Activated CD8-positive, alpha-beta memory T cell treated with anti-CD3 and anti-CD28 coated beads for 4 hours (primary cell): ENCODE measurements at places on chromosomes 4 and X.
A peak's percentile ranks its signal among the peaks of the same experiment; 100 is the strongest.

GRCh38 chrX:39952989-39953388 is 144.8 kb downstream of the BCOR start:
- no peak for DNase-seq

DNA sequence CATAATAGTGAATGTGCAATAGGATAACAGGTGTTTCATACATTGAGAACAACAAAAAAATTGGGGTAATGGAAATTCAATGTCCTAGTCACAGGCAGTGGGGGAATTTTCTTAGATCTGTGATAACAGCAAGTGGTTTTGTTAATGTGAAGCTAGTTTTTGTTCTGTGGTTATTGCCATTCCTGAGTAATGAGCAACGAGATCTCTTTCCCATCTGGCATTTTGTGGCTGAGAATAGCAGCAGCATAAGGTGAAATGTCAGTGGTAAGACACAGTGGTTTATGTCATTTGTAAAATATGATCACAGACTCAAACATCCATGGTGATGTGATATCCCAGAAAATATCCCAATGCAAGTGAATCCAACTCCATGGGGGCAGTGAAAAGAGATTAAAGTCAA is 497.5 kb downstream of the KCNIP4 start:
- no peak for DNase-seq

DNA sequence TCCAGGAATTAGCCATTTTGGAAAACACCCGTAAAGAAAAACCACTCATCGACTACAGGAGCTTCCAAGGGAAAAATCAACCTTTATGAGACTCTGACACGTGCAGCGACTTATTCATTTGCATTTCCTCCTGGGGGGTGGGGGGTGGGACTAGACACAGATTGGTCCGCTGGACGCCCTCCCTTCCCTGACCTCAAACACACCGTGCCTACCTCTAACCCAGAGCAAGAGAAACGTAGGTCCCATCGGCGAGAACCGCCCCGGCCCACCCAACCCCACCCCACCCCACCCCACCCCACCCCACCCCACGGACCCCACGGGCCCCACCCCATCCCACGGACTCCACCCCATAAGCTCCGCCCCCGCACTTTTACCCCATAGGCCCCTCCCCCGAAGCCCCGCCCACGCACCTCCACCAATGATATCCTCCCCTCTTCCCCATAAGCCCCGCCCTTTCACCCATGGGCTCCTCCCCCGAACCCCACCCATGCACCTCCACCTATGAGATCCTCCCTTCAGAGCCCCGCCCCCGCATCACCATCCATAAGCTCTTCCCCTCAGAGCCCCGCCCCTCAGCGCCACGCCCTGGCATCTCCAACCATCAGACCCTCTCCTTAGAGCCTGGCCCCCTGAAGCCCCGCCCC is 1.1 kb downstream of the GTPBP6 start:
- DNase-seq = no peak

GRCh38 chr4:118941799-118942198 is 53.1 kb downstream of the SYNPO2 start:
- DNase-seq = no peak

DNA sequence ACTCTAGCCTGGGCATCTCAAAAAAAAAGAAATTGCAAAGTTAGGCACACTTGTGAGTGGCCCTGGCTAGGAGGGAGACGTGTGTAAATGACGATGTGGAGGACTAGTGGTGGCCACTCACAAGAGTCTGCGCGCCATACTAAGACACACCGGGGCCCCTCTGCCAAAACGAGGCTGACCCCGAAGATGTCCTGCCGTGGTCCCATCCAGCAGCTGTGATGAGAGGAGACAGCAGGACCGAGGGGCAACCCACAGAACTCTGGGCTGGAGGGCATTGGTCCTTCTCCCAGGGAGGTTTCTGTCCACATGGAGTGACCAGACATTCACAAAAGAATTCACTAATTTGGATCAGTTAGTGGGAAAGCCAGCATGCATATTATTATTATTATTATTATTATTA is 47.4 kb downstream of the NOP14 start:
- DNase-seq = no peak

DNA sequence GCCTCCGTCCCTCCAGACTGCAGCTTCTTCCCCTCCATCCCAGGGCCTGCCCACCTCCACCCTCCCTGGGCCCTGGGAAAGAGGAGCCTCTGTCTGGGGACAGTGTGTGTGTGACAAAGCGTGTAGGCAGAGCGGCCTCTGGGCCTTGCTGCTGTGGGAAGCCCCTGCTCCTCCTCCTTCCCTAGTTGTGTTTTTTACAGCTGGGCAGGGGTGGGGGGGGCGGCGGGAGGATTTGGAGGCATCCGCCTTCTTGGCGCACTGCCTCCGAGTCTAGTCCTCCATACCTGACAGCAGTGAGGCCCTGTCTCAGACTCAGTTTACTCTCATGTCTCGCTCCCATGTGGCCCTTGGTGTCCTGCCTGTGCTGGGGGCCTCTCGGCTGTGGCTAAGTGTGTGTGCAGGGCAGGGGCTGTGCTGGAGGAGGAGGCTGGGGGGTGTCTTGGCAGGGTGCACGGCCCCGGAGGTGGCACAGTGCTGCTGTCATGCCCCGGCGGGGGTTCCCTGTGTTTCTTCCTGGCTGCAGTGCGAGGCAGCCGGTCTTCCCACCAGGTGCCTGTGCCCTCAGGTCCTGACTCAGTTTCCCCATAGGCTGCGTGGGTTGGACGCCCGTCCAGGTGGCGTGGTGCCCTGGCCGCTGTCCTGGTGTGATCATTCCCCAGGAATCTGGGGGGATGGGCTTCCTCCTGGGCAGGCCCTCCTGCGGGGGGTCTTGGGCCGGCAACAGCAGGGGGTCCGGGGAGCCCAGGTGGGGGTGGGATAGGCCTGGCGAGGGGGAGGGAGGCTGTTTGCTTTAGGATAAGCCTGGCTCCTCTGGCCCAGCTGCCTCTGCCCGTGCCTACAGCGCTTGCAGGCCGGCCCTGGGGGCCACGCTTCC is 7.0 kb downstream of the FGFRL1 start:
- no peak for DNase-seq

DNA sequence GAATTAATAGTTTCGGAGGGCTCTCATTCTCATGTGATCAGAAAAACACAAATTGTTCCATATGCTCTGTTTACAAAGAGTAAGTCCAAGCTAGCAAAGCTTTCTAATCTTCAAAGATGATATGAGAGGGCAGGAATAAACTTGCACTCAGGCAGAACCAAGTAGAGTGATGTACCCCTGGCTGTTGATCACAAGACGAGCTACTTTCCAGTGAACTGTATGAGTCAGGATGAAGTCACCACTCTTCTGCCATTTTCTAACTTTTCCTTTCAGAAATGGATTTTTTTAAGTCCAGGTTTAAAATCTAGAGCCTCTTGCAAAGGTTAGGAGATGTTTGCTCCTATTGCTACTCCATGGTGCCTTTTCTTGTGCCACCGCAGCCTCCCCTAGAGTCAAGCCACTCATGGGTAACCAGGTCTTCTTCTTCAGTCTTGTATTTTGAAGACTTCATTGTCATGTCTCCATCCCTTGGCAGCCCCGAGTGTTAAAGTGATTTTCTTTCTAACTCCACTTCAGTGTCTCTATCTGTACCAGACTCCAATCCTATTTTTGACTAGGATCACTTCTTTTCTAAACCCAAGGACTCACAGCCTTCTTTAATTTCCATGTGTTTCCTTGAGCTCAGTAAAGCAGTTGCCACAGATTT is 171.9 kb upstream of the GALNT7 start:
- no peak for DNase-seq

DNA sequence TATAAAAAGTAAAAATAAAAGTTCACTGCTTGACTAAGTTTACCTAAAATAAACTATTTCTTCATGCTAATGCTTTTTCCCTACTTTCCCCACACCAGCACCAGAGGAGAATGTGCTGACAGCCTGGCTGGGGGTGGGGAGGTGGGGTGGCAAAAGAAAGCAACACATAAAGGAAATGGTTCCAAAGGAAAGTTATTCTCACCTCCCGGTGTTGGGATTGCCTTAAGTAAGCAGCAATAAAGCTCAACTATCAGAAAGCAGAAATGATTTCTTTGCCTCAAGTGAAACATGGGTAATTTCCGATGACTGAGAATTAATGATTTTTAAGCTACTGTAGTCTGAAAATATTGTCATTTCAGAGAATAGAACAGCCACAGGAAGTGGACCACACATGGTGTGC is 84.5 kb upstream of the DKK2 start:
- DNase-seq = no peak

GRCh38 chrX:137172317-137172948 is 138.6 kb upstream of the GPR101 start:
- DNase-seq = no peak

DNA sequence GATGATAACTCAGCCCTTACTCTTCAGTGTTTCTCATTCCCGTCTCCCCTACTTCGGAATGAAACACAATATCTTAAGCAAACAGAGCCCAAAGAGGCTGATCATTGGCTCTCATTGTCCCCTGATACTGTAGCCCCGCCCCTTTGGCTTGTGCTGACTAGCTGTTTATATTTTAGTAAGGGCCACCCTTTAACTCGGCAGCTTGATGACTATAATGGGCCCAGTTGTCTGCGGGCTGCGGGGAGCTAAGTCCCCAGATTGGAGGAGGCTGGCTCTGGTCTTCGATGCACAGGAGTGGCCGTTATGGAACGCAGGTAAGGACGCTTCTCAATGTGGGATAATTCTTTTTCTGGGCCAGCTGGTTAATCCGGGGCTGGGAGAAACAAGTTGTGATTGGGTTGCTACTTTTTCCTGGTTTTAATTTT is at the start of gene TRIM2:
TSS of gene TRIM2 (plus strand) at position 197 of the 425 bp plus-strand sequence. CDS start at position 285, 88 bp downstream.
- DNase-seq = no peak

GRCh38 chrX:30875957-30876356 is 13.1 kb downstream of the TAB3 start:
- no peak for DNase-seq

DNA sequence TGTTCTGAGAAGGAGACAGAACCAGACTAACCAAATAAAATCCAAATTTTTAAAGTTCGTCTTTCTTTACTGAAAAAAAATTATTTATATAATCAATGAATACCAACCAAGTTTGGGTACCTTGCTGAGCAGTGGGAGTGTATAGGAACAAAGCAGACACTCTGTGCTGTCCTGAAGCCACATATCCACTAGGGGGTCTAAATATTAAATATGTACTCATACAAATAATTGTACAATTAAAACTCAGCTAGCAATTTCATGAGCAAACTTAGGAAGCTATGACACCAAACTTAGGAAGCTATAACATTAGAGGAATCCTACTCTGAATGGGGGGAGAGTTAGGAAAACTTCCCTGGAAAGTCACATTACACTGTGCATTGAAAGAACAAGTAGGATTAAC is 582.0 kb upstream of the EPHA5 start:
- DNase-seq = no peak

DNA sequence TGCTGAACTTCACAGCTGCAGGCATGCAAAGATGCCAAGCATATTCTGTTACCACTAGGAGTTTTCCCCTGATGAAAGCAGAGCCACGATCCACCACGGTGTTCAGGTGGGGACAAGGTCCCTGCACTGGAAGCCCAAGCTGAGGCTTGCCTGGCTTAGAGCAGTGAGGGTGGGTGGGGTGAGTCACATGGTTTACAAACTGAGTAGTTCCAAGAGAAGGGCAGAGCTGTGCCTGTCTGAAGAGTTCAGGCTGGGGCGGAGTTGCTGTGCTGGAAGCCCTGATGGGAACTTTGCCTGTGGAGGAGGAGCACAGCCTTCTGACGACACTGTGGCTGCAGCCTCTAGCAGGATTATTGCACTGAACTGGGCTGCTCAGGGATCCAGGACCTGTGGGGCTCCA is 45.5 kb downstream of the FAM9B start:
- DNase-seq = no peak

DNA sequence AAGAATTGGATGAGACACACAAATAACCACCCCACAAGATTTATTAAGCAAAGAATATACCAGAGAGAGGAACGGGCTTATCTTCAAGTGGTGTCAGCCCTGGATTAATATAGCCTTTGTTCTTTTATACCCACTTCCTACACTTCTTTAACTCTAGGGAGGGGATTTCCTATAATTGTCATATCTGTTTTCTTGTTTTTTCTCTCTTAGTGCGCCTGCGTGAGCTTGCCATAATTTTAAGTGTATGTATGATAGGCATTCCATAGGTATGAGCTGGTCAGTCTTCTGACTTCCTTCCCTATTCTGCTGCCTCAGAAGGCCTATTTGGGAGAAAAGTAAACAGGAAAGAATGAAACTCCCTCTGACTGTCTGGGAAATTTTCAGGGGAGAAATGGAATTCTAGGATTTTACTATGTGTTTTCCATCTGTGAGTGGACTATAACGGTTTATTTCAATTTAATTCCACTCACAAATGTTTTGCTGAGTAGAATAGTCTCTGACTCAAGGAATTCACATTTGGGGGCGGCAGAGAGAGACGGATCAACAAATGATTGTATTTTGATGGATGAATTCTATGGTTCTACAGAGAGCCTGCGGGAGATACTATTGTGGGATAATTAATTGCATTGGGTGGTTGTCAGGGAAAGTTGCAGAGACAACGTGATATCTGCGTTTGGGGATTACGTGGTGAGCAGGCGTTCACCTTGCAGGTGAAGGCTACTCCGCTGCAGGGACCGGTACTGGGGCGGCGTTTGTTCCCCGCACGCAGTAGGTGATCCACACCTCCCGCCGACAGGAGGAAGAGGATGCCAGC is 626 bp upstream of the CEP135 start:
- peak; percentile 6 for DNase-seq

- no peak for DNase-seq
These were observed 54.4 kb upstream of the KLF3 start for GRCh38 chr4:38609614-38610013.

DNA sequence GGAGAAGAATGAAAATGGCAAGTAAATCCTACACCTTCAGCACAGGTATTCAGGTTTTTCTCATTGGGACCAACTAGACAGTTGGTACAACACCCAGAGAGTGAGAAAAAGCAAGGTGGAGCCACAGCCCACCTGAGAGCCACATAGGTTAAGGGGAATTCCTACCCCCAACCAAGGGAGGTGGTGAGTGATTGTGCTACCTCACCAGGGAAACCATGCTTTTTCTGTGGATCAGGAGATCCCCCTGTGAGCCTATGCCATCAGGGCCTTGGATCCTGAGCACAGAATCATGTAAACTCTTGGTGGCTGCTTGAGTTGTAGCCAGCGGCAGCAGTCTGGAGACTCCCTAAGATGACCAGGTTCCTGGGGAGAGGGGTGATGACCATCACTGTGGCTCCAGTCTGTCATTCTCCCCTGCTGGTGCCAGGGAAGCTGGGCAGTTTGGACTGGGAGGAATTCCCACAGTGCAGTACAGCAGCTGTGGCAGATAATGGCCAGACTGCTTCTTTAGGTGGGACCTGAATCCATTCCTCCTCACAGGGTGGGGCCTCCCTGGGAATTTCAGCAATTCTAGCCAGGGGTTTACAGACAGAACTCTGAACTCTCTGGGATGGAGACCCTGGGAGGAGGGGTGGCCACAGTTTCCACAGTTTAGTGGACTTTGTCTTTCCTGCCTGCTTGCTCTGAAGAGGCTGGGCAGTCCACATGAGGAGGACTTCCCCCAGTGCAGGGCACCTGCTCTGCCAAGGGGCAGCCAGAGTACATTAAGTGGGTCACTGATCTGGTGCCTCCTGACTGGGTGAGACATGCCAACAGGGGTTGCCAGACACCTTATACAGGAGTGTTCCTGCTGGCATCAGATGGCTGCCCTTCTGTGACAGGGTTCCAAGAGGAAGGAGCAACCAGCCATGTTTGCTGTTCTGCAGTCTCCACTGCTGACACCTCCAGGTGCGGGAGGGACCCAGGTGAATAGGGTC is 43.2 kb downstream of the PARM1 start:
- DNase-seq = no peak
